ENCODE measurements at places on chromosomes 3 and 15. TPM values are rescaled to one million over a fixed set of nuclear protein-coding genes. Genes with fewer than 3 reads are reported as not detected.

DNA sequence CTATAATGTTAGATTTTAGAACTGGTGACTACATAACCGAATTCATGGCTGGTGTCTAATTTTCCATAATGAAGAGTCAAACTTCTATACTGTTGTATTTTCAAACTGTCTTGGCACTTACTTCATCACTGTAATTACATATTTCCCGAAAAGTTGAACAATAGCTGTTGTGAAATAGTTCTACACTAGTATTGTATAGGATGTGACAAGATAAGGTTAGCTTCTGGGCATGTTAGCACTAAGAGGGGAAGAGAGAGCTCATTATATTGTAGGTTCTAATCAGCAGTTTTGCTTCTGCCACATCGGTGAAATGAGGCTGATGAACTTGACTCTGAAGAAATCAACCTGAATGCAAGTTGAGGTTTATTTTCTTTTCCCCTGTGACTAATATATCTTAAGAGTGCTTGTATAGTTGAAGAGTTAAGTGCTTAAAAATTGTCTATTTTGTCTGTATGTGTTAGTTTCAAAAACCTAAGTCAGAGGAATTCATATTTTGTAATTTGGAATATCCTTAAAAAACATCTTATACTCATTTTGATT is 8.9 kb downstream of the GYG1 start:
- no peak for DNase-seq

DNA sequence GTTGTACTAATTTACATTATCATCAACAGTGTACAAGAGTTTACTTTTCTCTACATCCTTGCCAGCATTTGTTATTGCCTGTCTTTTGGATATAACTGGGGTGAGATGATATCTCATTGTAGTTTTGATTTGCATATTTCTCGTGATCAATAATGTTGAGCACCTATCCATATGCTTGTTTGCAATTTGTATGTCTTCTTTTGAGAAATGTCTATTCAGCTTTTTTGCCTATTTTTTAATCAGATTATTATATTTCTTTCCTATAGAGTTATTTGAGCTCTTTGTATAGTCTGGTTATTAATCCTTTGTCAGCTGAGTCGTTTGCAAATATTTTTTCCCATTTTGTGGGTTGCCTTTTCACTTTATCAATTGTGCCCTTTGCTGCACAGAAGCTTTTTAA is 540.8 kb upstream of the SGO1 start:
- no peak for DNase-seq

- no peak for DNase-seq
Measured at GRCh38 chr3:60154011-60154410, 1097.2 kb downstream of the FHIT start.

DNA sequence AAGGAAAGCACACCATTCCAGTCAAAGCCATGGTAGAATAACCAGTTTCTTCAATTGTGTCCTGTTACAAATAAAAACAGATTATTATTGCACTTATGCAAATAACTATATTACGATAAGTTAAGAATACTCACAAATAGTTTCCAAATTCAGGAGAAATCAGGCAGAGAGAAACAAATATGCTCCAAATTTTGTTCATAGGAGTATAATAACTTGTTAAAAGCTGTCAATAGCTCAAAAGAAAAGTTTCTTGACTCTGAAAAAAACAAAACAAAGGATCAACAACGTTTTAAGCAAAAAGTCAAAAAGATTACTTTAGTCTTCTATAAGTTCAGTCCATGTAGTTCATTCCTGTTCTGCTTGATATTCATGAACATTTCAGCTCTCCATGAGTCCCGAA is 59.7 kb upstream of the BDH1 start:
- no peak for DNase-seq

The TRPM1 gene
- 0.25 TPM for polyA plus RNA-seq

GRCh38 chr3:152292366-152292765 is 23.6 kb downstream of the MBNL1 start:
- DNase-seq: no peak

The QRICH1 gene
- 90.3 TPM for polyA plus RNA-seq

The DPPA2 gene
- 1.2 TPM for polyA plus RNA-seq

GRCh38 chr3:134579141-134579665 is 71.6 kb downstream of the KY start:
- no peak for DNase-seq
